ENCODE measurements at places on chromosomes 3 and 15. TPM values are rescaled to one million over a fixed set of nuclear protein-coding genes. Genes with fewer than 3 reads are reported as not detected.

Gene FES
- 2.4 TPM for total RNA-seq

Gene CCDC54
- not detected for total RNA-seq

Gene CCR8
- not detected for total RNA-seq

Gene PLXNA1
- 98.2 TPM for total RNA-seq

Gene COLQ
- 5.6 TPM for total RNA-seq

Gene TYRO3
- total RNA-seq: 11.8 TPM

Gene SERINC4
- total RNA-seq: not detected

Gene CKMT1B
- total RNA-seq: not detected

Gene PATL2
- not detected for total RNA-seq

Gene RASGRP1
- total RNA-seq: not detected

Gene LTF
- not detected for total RNA-seq

Gene TMEM207
- total RNA-seq: not detected

Gene STRA6
- total RNA-seq: 5.4 TPM

Gene NAA50
- total RNA-seq: 71.8 TPM

Gene MRAS
- total RNA-seq: 68.4 TPM

Gene RPL32
- 972 TPM for total RNA-seq

Gene TMC3
- total RNA-seq: not detected

Gene LTK
- total RNA-seq: 1.0 TPM

Data from chondrocyte (in vitro differentiated cells).